ENCODE measurements at places on chromosomes 5 and 9.

- no peak for DNase-seq
Observed at GRCh38 chr9:126885131-126885641, 24.7 kb downstream of the ZBTB34 start.

DNA sequence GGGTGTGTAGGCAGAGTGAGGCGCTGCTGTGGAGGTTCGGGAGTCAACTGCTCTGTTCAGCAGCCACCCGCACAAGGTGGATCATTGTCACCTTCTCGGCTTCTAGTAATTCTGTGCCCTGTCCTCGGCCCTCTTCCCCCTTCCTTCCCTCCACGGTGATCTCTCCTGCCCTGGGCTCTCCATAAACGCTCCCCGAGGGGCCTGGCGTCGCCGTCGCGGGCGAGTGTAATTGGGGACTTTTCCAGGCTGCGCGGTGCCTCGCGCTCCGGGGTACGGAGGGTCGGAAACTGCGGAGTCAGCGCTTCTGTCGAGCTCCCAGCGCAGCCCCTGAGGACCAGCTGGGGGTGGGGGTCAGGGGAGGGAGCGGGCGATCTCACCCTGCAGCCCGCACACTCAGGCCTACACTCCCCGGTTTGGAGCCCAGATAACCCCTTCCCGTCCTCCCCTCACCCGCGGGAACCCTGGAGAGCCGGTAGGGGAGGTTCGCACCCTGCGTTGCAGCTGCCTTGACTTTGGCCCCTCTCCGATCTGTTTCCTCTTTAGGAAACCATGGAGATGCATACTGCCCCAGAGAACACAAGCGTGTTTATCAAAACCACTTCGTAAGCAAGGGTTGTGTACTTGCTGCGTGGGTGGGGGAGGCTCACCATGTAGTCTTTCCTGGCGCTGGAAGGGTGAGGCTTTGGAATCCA lies 188.3 kb upstream of the ZNF618 start:
- DNase-seq: no peak

GRCh38 chr5:120386981-120387380 lies 77.1 kb upstream of the PRR16 start:
- no peak for DNase-seq

DNA sequence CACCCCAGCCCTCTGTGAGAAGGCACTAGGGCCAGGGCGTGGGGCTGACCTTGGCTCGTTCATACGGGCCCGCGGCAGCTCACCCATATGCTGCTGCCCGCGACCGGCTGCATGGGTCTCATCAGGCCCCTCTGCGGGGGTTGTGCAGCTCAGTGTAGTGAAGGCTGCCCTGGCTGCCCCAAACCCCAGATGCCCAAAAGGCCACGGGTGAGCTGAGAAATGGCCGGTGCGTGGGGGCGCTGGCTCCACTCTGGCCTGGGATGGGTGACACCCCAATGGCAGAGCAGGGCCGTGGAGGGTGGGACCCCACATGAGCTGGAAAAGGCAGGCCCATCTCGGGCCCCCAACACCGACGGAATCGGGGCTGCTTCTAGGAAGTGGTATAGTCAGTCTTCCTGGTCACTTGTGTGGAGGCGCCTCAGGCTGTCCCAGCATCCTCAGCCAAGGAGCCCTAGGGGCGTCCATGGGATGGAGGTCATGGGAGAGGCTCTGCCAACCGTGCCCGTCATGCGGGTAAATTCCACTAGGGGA lies 19.4 kb upstream of the LRRC14B start:
- no peak for DNase-seq

DNA sequence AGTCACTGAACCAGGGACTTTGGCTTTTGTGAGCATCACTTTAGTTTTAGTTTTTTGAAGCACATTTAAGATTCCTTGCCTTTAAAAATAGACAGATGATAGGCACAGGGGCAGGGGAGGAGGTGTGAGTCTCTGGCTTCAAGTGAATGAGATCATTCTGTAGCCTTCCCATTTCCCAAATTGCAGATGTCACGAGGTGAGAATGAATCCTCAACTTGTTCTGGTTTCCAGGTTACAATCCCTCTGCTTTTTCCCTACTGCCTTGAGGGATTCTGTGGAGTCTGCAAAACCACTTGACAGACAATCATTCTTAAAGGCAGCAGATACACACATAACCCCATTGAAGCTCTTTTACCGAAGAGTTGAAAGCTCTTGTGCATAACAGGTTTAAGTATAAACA lies 332.4 kb downstream of the DMAC1 start:
- no peak for DNase-seq

DNA sequence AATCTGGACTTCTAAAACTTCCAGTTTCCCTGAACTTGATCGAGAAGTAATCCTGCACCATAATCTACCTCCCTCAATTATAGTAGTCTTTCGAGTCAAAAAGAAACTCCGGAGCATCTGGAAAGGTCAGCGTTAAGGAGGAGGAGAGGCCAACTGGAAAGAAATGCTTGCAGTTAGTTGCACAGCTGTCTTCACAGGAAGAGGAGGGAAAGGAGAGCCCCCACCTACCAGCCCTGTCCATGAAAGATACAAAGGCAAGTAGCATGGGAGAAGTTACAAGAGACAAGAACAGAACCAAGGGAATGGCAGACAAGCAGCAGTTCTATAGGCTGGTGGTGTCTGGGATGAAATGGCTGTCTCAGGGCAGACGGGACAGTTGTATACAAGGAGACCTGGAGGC lies 170.6 kb downstream of the RAB3C start:
- DNase-seq: no peak

DNA sequence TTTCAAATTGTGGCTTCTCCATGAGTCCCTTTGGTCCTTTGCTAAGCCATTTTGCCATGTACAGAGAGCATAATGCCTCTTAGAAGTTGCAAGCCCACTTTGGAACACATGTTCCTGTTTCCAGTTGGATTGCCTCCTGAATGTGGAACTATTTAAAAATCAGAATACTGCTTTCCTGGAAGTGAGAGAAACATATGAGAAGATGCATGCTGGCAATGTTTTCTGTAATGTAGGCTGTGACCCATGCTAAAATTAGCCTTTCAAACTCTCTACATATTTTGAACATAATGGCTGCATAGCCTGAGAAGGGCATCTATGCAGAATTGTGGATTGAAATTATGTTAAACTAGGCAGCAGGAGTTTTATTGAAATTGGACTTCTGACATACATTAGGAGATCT lies 175.5 kb upstream of the PAPPA start:
- DNase-seq: no peak

DNA sequence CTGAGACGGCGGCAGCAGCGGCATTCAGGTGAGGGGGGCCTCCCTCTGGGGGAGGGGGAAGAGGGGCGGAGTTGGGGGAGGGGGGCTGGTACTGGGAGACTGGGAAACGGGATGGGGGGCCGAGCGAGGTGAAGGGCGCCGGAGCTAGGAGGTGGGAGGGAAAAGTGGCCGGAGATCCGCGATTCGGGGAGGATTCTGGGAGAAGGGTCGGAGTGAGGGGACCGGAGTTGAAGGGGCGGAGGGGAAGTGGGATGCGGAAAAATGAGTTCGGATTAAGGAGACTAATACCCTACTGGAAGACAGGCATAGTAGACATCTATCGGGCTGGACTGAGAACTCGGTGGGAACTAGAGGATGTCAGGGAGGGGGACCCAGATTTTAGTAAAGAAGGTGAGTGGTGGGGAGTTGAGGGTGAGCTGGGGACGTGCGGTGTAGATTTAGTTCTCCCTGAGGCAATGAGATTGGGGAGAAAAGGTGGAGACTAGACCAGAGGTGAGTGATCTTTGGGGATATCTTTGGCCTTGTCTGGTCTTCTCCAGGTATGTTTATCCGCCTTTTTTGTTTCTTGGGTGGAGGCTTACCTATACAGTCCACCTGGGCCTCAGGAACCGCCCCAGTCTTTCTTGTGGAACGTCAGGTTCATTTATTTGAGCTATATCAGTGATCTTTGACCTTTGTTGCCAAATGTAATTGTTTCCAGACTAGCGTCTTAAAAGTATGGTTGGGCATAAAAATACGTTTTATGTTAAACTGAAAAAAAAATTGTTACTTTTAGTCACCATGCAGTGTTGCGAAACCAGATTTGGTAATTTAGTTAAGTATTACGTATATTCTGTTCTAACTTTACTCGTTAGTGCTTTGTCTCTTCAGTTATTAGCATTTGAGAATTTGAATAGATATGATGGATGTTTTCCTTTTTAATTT lies 632 bp downstream of the UBAP1 start:
- DNase-seq: no peak

DNA sequence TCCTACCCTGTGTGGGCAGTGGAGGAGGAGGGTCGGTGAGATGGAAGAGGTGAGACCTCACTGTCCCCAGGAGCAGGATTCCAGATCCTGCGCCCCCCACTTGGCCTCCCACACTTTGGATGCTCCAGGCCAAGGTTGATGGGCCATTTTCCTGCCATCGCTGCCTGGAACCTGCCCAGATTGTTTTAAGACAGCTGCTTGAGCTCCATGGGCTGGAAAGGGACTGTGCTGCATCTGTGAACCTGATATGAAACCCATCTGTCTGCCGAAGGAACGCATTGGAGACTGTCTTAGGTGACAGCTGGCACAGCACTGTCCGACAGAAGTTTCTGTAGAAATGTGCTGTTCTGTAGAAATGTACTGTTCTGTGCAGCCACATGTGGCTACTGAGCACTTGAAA lies 72.7 kb upstream of the SLC25A48 start:
- no peak for DNase-seq

GRCh38 chr5:57508211-57508610 lies 25.6 kb upstream of the ACTBL2 start:
- DNase-seq: no peak

DNA sequence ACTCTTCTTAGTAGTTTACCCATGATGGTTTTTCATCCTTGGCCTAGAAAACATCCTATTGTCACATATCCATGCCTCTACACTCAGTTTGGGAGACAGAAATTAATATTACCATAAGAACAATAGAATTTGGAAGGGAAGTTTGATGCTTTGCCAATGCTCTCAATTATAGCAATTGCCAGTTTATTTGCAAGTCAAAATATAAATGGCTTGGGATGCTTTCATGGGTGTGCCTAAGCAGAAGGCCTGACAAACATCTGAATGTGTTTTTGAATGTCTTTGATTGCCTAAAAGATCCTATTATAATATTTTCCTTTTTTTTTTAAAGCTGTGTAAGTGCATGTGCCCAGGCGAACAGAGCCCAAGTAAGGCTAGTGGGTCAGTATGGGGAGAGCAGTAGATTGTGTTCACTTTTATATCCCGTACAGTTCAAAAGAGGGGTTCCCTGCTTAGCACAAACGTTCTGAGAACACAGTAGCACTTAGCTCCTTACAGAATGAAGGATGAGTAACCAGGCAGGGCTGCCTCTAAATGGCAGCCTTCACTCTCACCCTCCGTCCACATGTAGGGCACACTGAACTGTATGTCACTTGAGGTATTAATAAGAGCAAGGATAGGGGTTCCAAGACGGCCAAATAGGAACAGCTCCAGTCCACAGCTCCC lies 56.0 kb upstream of the AGXT2 start:
- DNase-seq: no peak
